Gastroesophageal sphincter (tissue), 4 donors: ENCODE measurements at places on chromosomes 16 and 17.

DNA sequence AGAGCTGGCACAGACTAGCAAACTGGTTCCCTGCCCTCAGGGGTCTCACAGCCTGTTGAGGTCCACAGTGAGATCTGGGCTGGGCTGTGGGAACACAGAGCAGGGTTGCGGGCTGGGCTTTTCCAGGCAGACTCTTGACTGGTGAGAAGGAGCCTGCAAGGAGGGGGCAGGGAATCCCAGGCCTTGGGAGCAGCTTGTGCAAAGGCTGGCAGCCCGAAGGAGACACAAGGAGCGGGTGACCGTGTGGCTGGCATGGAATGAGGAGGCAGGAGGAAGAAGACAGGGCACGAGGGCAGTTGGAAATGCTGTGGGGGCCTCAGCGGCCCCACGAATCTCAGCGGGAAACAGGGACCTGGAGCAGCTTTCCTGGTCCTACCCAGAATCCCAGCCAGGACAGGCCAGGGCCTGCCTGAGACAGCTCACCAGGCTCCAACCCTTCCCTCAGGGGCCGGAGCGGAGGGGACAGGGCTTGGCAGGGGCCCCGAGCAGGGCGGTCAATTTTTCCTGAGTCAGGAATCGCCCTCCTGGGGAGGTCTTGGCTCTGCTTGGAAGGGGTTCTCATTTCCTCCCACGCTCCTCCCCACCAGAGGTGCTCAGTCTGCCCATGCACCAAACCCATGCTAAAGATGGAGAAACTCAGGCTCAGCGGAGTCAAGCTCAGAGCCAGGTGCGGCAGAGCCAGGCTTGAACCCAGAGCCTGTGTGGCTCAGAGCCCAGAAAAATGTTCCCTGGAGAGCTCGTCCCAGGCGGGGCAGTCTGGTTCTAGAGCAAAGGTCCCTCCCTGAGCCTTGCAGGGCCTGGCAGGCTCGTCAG lies 9.2 kb upstream of the SNN start:
- no peak for ATAC-seq

DNA sequence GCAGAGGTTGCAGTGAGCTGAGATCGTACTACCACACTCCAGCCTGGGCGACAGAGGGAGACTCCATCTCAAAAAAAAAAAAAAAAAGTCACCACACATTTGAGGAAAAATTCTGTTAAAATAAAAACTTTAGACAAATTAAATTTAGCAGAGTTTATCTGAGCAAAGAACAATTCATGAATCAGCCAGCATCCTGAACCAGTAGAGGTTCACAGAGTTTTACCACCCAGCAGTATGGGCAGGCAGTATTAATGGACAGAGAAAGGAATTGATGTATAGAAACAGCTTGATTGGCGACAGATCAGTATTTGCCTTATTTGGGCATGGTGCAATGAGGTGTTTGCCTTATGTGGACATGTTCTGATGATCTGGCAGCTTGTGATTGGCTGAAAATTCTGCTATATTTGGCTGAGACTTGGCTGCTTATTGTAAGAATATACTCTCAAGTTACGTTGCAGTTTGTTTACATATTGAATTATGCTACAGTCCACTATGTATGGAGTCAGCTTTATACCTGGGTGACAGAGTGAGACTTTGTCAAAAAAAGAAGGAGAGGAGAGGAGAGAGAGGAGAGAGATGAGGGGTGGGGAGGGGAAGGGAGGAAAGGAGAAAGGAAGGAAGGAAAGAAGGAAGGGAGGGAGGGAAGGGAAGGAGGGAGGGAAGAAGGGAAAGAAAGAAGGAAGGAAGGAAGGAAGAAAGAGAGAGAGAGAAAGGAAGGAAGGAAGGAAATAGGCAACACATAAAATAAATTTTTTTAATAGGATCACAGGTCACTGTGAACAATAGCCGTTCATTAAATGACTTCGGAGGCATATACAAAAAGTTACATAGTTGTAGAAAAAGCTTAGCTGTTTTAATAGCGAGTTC lies 14.6 kb downstream of the ABCC3 start:
- ATAC-seq = no peak

- ATAC-seq = no peak
Observed at GRCh38 chr16:81841722-81842121, 62.6 kb downstream of the PLCG2 start.

DNA sequence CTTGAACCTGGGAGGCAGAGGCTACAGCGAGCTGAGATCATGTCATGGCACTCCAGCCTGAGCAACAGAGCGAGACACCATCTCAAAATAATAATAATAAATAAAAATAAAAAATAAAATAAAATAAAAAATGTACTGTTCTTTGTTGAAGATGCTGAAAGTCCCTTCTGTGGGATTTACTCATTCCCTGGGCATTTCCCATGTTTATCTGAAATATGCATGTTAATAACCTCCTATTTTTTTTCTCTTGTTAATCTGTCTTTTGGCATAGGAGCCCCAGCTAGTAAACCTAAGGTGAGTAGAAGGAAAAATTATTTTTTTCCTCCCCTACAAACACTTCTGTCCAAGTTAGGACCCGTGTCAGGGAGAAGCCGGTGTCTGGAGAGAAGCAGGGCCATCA lies 34.4 kb downstream of the TMEM92 start:
- ATAC-seq = no peak

DNA sequence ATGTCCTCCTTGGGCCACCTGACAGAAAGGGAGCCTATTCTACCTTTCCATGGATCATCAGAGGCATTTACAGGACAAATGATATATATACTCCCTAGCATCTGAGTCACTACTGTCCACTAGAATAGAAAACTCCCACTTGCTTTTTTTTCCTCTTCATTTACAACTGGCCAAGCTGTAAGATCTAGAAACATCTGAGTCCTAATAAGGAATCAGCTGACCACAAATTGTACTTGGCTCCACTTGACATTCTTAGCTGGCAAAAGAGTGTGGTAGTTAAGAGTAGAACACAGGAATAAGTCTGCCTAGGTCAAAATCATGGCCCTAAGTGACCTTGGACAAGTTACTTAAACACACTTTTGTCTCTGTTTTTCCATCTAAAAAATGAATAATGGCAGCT lies 5.2 kb downstream of the RUSF1 start:
- ATAC-seq = no peak

- ATAC-seq = no peak
Observed at GRCh38 chr17:66492561-66493005, 190.2 kb downstream of the PRKCA start.

DNA sequence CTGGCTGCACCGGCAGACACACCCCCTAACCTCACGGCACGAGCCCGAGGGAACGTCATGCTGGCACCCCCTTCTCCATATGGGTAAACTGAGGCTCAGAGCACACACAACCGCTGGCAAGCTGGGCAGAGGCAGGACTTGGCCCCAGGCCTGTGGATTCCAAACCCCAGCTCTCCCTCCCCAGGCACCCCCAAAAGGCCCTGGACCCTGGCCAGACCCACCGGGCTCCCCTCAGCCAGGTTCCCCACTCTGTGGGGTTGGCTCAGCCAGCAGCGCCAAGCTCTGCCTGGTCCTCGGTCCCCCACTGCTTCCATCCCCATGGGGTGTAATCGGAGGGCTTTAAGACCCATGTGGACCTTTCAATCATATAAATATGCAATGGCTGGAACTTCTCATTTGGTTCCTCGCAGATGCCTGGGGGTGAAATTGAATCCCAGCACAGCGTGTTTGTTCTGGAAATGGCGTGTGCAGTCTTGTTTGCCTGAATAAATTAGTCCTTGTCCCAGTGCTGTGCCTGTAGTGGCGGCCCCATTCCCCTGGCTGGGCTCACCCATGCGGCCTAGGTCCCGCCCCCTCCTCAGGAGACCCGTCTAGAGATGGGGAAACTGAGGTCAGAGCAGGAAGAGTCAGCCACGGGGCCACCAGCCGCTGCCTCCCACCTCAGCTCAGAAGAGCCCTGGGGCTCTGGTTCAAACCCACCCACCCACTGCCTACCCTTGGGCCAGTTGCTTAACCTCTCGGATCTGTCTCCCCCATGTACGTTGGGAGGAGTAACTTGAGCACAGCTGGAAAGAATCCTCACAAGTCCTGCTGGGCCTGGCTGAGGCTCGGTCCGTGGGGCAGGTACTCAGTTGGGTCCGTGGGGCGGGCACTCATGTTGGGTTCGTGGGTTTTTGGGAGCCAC lies 57.3 kb downstream of the ZFPM1 start:
- no peak for ATAC-seq

DNA sequence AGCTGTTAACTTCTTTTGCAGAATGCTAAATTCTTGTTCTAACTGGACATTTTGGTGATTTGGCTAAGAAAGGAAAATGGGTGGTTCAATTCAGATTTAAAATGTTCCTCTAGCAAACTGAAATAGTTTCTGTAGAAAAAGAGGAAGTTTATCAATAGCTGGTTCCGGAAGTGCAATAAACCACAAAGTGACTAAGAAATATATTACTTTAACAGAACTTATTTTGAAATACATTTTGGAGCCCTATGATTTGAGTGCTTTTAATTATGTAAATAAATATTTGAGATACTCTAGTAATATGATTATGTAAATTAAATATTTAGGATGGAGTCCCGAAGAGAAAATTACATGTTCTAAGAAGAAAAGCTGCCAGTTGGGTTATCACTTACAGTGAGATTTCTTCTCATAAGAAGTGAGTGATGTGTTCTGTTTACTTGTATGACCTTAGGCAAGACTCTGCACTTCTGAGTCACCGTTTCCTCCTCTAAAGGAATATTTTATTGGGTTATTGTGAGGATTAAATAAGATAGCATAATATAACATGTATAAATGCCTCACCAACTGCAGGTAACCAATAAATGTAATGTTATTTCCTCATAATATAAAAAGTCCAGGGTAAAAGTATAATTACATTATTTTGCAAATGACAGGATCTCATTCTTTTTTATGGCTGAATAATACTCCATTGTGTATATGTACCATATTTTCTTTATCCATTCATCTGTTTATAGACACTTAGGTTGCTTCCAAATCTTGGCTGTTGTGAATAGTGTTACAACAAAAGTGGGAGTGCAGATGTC lies at the start of gene EVI2B:
EVI2B (minus strand) TSS at position 73 of the 800 bp plus-strand sequence. CDS start 8,445 bp downstream, outside the sequence.
- ATAC-seq = no peak

- ATAC-seq = no peak
Observed at GRCh38 chr17:69909389-69909788, 165.6 kb upstream of the KCNJ16 start.

DNA sequence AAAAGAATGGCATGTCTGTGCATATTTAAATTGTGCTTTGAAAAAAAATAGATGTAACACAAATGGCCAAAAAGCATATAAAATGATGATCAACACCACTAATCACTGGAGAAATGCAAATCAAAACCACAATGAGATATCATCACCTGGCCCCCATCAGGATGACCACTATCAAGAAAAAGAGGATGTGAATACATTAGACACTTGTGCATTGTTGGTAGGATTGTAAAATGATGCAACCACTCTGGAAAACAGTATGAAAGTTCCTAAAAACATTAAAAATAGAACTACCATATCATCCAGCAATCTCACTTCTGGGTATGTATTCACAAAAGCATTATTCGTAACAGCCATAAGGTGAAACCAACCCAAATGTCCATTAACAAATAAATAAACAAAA lies 91.5 kb downstream of the SPAG9 start:
- ATAC-seq = no peak

- no peak for ATAC-seq
Observed at GRCh38 chr17:51346218-51346982, 86.1 kb downstream of the UTP18 start.

GRCh38 chr16:72187551-72187950 lies 15.6 kb upstream of the PMFBP1 start:
- no peak for ATAC-seq

GRCh38 chr16:81220349-81220748 lies 18.1 kb upstream of the BCO1 start:
- ATAC-seq = no peak

DNA sequence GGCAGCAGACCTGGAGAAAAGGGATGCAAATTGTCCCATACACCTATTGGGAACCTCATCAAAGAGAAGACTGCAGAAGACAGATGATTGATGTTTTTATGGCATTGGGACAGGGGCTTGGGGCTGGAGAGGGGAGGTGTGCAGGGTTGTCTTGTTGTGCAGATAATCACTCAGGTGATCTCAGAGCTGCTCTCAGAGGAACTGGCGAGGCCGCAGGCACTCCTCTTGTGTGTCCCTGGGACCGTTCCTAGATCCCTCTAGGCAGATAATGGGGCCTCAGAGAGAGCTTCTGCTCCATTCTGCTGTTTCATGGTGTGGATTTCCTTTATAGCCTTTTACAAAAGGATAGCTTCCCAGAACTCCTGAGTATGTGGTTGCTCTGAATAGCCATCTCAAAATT lies 1.6 kb downstream of the RNF213 start:
- ATAC-seq = no peak

DNA sequence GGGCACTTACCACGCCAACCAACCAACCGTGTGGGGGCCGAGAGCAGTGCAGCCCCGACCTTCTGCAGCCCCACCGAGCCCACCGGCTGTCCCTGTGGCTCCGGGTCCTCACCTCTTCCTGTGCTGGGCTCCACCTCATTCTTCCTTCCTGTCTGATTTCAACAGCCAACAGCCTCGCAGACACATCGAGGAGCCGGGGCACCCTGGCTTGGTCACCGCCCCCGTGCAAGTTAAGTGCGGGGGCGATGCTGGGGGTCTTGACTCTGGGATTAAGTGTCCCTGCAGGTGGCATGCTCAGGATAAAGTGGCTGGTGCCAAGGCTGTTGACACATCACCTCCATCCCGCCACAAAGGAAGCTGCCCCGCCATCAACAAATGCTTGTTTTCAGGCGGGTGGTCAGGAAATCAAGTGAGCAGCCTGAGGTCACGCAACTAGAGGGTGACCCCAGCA lies at the start of gene NLRC3:
NLRC3 (minus strand) TSS at position 102 of the 451 bp plus-strand sequence. CDS start 12,367 bp downstream, outside the sequence.
- no peak for ATAC-seq

DNA sequence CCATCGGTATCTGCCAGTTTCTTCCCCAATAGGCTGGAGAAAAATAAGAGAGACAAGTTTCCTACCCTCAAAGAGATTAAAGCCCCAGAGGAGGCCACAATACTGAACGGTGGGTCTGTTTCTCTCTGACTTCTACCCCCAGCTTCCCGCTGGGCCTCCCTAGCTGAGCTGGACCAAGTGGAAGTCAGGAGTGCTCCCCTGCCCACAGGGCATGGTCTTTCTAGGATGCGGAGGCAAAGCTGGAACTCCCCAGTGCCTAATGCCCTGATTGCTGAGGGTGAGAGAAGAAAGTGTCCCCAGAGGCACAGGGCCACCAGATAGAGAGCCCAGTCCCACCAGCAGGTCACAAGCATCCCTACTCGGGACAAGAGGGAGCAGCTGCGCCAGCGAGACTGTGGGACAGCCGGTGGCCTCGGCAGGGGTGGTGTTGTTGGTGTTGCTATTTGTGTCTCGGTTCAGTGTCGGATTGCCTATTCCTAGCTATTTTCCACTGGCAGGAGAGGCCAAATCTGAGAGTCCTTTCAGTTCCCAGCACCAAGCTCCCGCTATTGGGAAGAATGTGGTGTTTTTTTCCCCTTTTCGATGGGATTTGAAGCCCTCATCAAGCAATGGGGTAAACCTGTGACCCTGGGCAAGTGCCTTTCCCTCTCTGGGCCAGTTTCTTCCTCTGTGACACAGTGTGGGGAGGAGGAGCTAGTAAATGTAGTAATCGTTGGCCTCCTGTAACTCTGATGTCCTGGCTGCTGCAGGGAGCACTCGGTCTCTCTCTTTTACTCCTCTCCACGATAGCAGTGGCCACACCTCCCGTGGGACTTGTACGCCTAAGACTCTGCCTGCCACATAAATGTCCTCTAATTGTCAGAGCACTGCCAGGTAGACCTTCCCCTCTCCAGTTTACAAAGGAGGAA lies 22.5 kb upstream of the TBX2 start:
- no peak for ATAC-seq

- no peak for ATAC-seq
Observed at GRCh38 chr17:77854759-77855745, 103.5 kb upstream of the TNRC6C start.
